ENCODE measurements at places on chromosomes 6 and 20.
A peak's percentile ranks its signal among the peaks of the same experiment; 100 is the strongest.

- DNase-seq: no peak
Observed at GRCh38 chr6:79215213-79215824, 19.2 kb downstream of the HMGN3 start.

DNA sequence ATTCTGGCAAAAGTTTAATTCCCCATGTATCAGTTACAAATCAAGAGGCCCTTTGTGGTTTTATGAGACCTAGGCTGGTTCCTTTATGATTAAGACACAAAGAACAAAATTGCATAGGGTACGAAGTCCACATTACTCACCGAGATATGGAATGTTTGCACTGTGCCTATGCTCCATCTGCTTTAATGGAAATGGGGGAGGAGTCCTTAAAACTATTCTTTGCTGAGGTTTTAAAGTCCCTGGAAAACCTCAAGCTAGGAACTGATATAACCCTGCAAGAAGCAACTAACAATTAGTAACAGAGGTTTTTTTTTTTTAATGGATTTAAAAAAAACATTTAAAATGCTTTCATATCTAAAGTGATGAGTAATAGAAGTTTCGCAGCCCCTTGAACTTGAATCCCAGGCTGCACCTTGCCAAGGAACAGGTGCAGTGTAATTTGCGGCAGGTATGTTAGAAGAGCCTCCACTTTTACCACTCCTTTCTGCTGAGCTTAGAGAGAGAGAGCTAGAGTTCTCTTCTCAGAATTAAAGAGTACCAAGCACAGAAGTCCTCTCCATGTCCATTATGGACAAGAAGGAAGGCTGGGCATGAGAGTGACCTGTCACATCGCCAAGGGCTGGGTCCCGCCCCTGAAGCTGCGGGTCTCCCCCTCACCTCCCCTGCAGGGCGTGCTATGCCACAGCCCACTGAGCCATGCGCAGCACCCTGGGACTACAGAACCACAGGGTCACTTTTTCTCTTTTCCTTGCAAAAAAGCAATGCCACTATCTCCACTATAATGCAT lies 2.3 kb downstream of the SERPINB1 start:
- DNase-seq: no peak

- no peak for DNase-seq
Observed at GRCh38 chr6:122494665-122495272, 23.2 kb upstream of the SERINC1 start.

DNA sequence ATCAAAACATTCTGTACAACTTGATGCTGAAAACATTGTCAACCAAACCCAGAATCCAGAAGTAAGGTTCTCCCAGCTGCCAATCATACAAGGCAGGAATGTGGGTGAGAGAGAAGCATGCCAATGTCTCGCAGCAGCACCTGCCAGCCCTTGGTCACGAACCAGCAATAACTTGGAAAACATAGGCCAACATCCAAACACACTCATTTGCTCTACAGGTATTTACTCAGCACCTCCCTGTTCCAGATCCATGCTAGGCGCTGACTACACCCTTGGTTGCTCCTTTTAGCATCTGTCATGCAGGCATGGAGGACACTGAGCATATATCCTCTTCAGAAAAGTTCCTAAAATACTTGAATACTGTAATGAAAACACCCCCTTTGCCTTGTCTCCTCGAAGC lies 63.6 kb downstream of the FAXC start:
- no peak for DNase-seq

- DNase-seq: no peak
Observed at GRCh38 chr6:120303527-120303926, 954.0 kb upstream of the MAN1A1 start.

DNA sequence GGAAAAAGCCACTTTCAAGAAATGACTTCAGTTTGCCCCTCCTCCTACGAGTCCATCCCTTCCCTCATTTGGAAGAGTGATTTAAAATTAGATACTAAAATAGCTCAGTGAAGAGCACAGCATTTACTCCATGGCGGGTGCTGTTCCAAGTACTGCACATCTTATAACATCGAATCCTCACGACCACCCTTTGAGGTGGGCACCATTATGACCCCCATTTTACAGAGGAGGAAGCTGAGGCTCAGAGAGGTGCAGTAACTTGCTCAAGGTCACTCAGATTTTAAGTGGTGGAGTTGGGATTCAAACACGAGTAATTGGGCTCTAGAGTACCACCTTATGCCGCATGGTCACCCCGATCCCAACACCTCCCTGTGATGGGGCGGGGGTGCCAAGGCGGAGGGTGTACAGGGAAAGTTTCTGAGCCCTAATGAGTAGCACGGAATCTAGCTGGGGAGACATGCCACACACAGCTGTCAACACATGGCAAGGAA lies 25.5 kb downstream of the TTBK1 start:
- DNase-seq: no peak

GRCh38 chr20:34528921-34529297 lies 12.7 kb downstream of the DYNLRB1 start:
- DNase-seq: no peak

DNA sequence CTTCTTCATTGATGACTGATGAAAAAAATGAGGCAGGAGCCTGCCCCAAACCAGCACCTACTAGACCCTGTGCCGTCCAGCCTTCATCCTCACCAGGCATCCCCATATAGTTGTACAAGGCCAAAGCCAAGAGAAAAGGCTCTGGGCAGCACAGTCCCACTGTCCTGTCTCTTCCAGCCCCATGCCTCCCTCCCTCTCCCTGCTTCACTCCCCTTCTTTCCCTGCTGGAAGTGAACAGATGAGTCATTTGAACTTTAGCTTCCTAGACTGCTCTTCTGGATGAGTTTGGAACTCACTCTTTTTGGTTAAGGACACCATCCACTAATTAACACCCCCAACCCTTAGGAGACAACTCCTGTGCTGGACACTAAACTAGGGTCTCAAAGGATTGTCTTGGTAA lies 235.2 kb downstream of the LRFN2 start:
- no peak for DNase-seq

- no peak for DNase-seq
Observed at GRCh38 chr6:119799596-119800509, 450.3 kb upstream of the MAN1A1 start.

- DNase-seq: no peak
Observed at GRCh38 chr6:24448396-24448795, 41.0 kb downstream of the GPLD1 start.

DNA sequence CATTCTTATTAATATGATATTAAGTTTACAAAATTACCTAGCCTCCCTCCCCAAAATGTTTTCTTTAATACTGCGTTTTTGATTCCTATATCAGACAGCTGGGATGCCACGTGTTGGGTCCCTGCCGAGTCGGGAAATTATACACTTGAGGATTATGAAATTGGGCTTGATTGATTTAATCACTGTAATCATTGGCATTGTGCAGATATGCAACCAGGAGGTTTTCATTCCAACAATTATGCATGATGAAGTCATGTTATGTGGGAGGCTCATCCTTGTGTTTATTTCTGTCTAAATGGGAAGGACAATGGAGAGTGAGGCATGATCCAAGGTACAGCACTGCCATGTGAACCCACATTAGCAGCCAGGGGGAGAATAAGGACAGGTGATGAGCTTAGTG lies 30.6 kb upstream of the RIPOR2 start:
- no peak for DNase-seq

DNA sequence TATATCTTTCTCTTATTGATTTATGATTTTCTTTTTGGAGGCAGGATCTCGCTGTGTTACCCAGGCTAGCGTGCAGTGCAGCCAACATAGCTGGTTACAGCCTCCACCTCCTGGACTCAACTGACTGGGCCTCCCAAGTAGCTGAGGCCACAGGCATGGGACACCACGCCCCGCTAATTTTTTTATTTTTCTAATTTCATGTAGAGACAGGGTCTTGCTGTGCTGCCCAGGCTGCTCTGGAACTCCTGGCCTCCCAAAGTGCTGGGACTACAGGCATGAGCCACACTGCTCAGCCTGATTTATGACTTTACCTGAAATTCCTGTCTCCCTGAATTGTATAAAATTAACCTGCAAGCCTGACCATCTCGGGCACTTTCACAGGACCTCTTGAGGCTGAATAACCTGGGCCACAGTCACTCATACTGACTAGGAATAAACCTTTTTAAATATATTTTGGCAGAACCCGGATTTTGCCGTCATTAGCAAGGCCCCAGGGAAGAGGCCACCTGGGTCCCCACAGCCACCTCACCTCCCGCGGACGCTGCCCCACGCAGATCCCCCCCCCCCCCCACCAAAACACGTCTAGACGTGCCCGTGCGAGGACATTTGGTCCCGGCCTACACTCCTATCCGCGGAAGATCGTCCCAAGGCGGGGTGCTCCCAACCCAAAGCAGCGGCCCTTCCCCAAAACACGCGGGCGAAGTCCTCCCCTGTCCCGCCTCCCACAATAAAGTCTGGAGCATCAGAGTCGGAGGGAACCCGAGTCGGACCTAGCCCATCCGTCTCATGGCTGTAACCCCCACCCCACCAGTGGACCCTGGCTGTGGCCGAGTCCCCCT lies 902 bp downstream of the ZNF337 start:
- no peak for DNase-seq

DNA sequence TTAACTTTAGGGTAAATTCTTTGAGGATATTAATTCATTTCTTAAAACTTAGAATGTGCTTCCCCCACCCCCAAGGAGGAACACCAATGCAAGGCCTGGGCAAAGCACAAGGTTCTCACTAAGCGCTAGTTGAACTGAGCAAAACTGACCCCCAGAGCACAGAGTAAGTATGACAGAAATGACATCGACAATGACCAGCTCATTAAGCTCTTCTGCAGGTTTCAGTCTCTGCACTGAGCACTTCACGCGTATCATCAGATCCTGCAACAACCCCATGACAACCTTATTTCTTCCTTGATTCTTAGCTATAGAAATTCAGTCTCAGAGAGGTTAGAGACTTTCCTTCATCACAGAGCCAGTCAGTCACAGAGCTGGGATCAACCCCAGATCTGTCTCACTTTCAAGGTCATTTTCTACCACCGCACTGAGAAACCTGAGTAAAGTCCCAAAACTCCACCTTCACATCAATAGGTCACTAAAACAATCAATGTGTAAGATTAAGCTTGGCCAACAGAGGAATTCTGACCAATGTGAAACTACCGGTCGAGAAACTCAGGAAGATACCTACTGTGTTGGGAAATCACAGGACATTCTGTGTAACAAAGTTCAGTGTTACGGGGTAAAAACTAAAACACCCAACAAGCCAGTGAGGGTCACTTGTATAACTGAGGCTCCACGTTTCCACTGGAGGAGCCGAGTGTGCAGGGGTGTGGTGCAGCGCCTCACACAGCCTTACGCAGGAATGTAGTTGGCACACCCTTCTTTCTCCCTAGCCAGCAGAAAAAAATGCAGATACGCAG lies 129.0 kb upstream of the FOXQ1 start:
- DNase-seq: no peak

GRCh38 chr6:151098166-151098565 lies 141.6 kb upstream of the AKAP12 start:
- DNase-seq: no peak

DNA sequence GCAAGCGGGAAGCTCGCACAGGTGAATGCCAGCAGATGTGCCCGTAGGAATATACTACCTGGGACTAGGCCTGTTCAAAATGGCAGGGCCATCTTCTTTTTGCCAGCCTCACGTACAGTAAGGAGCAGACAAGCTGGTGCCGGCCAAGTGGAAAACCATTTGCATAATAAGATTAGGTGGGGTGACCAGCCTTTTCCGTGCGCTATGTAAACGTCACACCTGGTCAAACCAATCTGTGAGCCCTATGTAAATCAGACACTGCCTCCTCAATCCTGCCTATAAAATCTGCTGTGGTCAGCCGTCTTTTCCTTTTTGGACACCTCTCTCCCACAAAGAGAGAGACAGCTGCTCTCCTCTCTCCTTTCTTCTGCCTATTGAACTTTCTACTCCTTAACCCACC lies 60.8 kb upstream of the TMEM30A start:
- no peak for DNase-seq

- no peak for DNase-seq
Observed at GRCh38 chr6:105275542-105275941, 95.7 kb upstream of the POPDC3 start.

DNA sequence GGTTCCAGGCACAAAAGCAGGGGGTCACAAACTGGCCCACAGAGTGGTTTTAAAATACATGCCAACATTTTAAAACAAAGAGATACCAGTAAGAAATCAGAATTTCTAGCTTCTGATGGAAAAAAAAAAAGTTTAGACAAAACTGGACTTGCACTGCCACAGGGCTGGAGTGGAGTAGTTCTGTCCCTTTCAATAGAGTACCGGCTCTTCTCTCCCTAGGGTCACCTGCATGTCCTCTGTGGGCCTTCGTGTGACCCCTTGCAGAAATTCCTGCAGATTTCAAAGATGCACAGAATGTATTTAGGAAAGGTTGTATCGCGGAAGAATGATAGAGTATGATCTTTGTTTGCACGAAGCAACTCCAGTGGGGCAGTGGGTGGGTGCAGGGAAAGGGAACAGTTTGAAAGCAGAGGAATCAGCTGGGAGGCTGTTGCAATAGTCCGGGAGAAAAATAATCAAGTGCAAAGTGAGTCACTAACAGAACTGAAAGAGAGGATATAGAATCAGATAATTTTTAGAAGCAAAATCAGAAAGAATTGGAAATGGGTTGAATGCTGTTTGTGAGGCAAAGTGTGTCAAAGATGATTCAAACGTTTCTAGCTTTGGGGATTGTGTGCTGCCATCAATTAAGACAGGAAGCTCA lies 97.3 kb upstream of the STXBP5 start:
- no peak for DNase-seq

DNA sequence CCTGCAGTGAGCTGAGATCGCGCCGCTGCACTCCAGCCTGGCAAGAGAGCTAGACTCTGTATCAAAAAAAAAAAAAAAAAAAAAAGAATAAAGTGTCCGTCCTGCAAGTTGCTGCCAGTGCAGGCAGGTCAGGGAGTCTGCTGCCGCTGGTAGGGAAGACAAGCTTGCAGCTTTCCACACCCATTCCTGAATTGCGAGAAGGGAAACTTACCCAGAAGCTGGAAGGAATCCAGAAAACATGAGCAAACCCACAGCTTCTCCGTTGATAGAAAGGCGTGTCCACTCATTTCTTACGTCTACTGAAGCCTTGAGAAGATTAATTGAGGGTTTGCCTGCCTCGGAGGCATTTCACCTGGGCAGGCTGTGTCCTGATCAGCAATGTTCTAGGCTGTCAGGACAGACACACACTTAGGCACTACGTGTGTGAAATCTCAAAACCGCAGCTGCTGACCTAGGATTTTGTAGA lies 61.6 kb upstream of the DSP start:
- peak; percentile 63 for DNase-seq

GRCh38 chr20:32777177-32777956 lies 15.2 kb downstream of the DNMT3B start:
- no peak for DNase-seq

DNA sequence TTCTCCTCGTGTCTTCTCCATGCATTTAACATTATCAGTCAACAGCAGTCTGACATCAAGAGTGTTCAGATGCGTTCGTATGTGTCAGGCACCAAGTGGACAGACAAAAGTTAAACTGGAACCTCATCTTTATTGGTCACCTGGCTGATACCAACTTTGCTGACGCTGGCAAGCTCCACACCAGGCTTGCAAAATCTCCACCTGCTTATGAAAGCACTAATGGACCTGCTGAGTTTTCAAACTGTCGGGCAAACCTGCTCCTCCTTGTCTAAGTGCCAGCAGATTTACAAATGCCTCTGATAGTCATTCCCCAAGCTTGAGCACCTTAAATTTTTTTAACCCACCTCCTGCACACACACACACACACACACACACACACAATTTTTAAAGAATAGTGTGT lies 27.9 kb upstream of the DSP start:
- DNase-seq: no peak

GRCh38 chr20:752291-752690 lies 16.0 kb downstream of the SLC52A3 start:
- no peak for DNase-seq
